ENCODE measurements at places on chromosomes 7 and 10.

GRCh38 chr10:100744987-100745881 lies at the start of gene PAX2:
PAX2 (plus strand) TSS chr10:100745582; CDS start chr10:100746261, 679 bp downstream.
- DNase-seq = peak; percentile 32

- no peak for DNase-seq
Measured at GRCh38 chr7:412313-412710, 107.3 kb downstream of the PDGFA start.

GRCh38 chr7:134315679-134316538 lies 821 bp downstream of the SLC35B4 start:
- DNase-seq = peak; percentile 29

GRCh38 chr7:86749741-86750665 lies 106.3 kb downstream of the GRM3 start:
- no peak for DNase-seq

DNA sequence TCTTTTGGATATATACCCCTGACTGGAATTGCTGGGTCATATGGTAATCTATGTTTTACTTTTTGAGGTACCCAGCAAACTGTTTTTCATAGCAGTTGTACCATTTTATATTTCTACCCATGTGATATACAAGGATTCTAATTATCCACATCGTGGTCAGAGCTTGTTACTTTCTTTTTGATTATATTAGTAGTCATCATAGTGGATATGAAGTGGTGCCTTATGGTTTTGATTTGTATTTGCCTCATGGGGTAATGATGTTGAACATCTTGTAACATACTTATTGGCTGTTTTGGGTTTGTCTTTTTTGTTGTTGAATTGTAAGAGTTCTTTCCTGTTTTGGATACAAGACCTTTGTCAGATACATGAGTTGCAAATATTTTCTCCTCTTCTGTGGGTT lies 51.7 kb downstream of the MAPK8 start:
- DNase-seq = no peak

DNA sequence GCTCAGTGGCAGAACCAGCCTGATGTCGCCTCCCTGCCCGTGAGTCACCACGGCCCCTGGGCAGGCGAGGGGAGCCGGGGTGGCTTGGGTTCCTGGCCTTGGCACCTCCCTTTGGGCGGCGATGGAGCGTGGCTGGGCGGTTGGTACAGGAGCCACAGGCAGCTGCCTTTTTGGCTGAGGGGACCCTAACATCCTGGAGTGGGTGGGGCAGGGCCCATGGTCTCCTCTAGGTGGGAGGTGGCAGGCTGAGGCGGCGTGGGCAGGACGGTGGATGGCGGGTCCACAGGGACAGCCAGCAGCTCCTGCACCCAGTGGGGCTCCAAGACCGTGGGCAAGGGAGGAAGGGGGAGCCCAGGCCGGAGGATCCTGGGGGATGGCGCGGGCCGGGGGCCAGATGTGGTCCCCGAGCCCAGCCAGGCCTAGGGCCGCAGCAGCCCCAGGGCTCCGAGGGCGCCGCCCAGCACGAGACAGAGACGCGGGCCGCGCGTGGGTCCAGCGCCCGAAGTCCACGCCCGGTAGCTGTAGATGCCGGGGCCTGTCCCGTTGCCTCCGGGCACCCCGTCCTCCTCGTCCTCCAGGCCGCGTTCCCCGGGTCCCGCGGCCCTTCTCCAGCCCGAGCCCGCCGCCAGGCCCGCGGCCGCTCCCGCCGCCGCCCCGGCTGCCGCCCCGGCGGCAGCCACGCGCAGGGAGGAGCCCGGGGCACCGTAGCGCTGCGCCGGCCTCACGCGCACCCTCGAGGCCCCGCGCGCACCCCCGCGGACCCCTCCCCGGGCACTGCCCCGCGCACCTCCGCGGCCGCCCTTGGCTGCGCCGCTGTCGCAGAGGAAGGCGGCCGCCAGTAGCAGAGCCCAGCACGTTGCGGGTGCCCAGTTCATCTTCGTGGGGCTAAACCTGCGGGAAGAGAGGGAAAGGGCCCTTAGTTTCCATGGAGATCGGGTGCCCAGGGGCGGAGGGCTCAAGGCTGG lies 1.3 kb downstream of the SPRN start:
- no peak for DNase-seq

GRCh38 chr7:75870557-75871161 lies 8.2 kb upstream of the RHBDD2 start:
- no peak for DNase-seq

DNA sequence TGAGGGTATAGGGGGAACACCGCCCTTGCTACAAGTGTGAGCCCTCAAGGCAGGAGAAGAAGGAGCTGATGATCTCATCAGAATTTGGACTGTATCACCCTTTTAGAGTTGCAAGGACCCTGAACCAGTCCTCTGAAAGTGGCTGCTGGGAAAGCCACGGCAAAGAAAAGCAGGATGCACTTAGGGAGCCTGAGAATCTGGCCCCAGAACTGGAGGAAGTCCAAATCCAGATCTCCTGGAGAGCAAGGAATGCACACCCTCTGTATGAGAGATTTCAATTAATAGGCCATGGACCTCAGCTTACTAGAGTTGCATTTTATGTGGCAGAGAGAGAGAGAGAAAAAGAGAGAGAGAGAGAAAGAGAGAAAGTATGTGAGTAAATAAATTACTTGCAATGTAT lies 662.9 kb downstream of the CCSER2 start:
- DNase-seq = no peak

DNA sequence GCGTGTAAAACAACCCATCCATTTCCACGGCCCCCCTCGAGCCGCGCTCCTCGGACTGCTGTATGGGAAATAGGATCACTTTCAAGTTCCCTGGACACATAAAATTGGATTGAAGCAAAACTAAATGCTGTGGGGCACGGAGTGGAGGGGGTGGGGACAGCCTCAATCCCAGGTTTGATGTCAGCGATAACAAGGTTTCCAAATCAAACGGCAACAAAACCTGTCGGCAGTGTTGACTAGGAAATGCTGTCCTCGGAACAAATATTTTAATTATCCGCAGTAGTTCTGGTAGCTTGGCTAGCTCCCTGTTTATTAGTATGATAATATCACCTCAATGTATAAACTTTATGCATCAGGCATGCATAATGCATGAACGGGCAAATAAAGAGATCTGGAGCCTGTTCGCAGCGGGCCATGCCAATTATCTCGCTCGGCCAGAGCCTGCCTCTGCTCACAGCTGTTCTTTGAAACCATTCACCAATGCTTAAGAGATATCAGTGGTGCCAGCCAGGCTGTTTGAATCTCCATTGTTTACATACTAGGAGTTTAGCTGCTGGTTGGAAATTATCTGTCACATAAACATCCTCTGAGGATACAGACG lies 161.1 kb downstream of the PAXIP1 start:
- DNase-seq = no peak

DNA sequence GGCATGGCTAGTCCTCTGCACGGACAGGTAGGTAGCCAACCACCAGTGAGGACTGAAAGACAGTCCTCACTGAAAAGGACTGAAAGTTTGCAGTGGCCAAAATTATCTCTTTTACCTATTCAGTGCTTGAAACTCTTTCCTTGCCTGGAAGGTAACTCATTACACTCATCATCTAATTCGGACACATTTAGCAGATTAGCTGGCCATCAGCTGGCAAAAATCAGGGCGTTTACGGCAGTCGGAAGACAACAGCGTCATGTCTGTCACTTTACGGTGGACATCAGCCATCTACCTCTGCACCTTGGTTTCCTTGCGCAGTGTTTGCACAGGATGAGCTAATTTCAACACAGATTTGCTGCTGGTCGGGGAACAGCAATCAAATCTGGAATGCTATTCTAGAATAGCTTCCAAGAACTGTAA lies 740 bp downstream of the ANXA7 start:
- DNase-seq = peak; percentile 38

GRCh38 chr10:93482145-93482834 lies at the start of gene MYOF:
MYOF (minus strand) TSS chr10:93482334; CDS start chr10:93482194, 140 bp downstream.
- DNase-seq = peak; percentile 57

- no peak for DNase-seq
Measured at GRCh38 chr7:67022511-67022910, 25.9 kb downstream of the TYW1 start.

GRCh38 chr7:53600296-53600695 lies 564.9 kb downstream of the POM121L12 start:
- no peak for DNase-seq

- DNase-seq = no peak
Measured at GRCh38 chr10:67156239-67156638, 230.4 kb downstream of the LRRTM3 start.

GRCh38 chr10:60237977-60238758 lies 151.5 kb downstream of the ANK3 start:
- peak; percentile 44 for DNase-seq

GRCh38 chr7:134835463-134835823 lies 56.0 kb downstream of the CALD1 start:
- DNase-seq = no peak

- no peak for DNase-seq
Measured at GRCh38 chr7:37977243-37977642, 56.8 kb downstream of the EPDR1 start.

DNA sequence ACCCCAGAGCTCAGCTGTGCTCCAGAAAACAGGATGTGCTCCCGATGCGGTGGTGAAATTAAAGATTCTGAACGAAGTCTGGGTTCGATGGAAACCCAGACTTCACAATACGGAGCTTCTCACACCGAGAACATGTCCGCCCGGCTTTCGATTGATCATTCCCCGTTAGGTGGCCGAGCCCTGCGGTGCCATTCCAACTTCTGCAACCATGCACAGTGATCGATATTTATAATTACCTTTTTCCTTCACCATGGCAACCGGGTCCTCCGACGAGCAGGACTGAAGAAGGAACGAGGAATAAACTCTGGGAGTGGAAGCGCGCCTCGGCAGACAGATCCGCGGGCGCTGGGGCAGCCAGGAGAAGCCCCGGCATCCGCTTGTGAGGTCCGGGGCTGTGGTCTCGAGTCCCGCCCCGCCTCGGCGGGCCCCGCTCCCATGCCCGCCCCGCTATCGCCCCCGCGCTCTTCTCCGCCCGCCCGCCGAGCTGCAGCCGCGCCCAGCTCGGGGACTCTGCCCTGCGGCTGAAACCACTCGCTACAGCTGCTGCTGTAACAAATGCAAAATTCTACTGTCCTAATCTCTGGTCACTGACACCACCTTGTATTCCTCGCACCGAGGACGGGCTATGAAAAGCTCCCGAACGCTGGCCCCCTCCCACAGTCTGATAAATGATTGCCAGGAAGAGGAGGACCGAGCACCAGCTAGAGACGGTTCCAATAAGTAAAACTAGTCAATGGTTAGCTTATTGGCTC lies 26.2 kb downstream of the ABLIM1 start:
- DNase-seq = peak; percentile 38

GRCh38 chr10:89426230-89426868 lies 12.0 kb downstream of the IFIT5 start:
- DNase-seq = peak; percentile 32

- DNase-seq = peak; percentile 74
Measured at GRCh38 chr10:123967626-123968243, 76.1 kb upstream of the CPXM2 start.

- DNase-seq = no peak
Measured at GRCh38 chr10:14020037-14020664, 310.6 kb downstream of the FRMD4A start.

DNA sequence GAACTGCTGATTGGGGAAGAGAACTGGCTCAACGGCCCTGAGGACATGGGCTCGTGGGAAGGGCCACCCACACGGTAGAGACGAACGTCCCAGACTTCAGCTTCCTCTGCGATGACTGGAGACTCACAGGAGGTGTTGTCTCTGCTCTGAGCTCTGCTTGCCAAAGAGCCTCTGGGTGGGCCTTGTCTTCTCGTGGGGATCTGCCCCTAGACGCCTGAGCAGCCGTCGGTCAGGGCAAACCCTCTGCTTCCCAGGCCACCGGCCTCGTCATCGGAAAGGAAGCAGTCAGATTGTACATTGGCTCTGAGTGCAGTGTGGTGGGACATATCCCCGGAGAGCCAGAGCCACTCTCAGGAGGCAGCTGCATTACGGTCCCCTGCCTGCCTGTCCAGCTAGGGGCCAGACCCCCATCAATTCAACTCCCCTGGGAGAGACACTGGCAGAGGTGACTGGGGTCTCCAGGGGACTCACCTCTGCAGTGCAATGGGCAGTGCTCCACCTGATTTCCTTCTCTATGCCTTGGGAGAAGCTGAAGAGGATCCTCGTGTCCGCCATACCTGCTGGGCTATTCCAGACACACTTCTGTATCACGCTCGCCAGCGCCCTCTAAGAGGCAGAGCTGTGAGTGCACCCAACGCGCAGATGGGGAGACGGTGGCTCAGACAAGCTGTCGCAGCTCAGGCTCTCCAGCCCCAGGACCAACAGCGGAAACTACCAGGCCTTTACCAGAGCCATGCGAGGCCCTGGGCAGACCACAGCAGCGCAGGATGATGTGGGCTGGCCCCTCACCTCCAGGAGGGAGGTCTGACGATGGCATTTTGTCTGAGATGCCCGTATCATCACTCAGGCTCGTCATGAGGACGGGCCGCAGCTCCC lies 227.4 kb downstream of the TCERG1L start:
- no peak for DNase-seq

DNA sequence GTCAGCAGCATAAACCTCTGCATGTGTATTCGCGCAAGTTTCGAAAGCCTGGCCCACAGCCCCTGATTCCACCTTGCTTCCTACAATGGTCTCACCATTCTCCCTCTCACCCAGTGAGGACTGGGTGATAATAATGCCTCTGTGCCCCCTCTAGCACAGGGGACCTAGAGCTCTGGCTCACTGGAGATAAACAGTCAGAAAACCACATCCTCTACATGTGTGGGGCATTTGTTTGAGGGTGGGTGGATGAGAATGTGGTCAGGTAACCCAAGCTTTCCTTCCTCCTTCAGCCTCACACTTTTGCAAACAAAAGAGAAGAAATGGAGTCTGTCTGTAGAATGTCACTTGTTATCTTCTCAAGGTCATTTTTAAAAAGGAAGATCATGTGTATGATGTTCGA lies 373.5 kb downstream of the KCNMA1 start:
- DNase-seq = no peak

DNA sequence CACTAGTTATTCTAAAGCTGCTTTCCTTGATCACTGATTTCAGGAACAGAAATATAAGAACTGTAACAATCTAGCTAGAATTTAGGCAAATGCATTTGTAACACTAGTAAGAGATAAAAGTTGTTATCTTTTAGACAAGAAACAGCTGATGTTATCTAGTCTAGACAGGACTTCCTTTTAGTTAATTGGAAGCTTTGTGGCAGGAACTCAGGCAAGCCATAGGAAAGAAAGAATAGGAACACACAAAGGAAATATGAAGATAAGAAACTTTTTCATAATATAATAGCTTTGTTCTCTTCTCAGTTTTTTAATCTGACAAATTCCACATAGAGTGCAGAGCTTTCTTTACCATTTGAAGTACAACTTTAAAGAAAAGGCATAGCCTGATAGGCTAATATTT lies 59.0 kb upstream of the AGR3 start:
- DNase-seq = no peak

DNA sequence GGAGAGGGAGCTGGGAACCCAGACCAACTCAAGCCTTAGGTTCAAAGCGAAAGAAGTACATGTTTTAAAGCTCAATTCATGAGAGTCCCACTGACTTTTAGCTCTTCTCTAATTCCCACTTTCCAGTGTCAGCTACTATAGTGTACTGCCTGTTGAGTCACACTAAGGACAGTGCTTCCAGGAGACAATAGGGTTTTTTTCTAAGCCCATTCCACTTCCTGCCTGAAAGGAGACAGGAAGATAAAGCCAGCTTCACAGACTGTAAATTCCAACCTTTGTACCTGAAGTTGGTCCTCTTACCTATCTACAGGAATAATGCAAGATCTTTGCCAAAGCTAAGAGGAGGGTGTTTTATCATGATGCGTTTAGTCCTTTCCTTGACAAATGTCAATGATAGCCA lies 4.4 kb downstream of the MSRB2 start:
- no peak for DNase-seq

- no peak for DNase-seq
Measured at GRCh38 chr7:133958822-133959221, 168.3 kb upstream of the LRGUK start.

GRCh38 chr10:70907637-70908405 lies 19.5 kb upstream of the PCBD1 start:
- no peak for DNase-seq

GRCh38 chr10:88689366-88689765 lies 16.7 kb upstream of the LIPK start:
- no peak for DNase-seq

All from hepatic stellate cell (primary cell).